Left renal pelvis (tissue), 4 donors: ENCODE measurements at places on chromosomes 7 and 10. TPM values are rescaled to one million over a fixed set of nuclear protein-coding genes. Genes with fewer than 3 reads are reported as not detected.

The SYT15B gene
- 2.7 TPM for polyA plus RNA-seq

The CCDC201 gene
- not detected for polyA plus RNA-seq

- no peak for DNase-seq
Observed at GRCh38 chr10:30701451-30702173, 72.1 kb upstream of the LYZL2 start.

- DNase-seq, result no peak
Observed at GRCh38 chr7:44283381-44284211, 41.8 kb downstream of the CAMK2B start.

DNA sequence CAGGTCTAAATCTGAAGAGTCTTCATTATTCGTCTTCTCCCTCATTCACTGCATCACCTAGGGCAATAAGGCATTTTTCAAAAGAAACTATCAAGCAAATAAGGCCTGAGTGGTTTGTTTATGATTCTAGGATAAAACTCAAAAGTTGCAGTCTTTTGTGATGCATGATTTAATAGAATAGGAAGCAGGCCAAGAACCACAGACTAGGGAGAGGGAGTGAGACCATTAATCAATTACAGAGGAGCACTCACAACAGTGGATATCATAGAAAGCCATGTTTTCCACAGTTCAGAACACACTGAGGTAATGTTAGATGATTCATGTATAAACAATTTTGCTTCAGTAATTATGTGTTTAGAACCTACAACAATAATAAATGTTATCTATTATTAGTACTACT lies 87.8 kb upstream of the LRRTM3 start:
- peak; percentile 14 for DNase-seq

DNA sequence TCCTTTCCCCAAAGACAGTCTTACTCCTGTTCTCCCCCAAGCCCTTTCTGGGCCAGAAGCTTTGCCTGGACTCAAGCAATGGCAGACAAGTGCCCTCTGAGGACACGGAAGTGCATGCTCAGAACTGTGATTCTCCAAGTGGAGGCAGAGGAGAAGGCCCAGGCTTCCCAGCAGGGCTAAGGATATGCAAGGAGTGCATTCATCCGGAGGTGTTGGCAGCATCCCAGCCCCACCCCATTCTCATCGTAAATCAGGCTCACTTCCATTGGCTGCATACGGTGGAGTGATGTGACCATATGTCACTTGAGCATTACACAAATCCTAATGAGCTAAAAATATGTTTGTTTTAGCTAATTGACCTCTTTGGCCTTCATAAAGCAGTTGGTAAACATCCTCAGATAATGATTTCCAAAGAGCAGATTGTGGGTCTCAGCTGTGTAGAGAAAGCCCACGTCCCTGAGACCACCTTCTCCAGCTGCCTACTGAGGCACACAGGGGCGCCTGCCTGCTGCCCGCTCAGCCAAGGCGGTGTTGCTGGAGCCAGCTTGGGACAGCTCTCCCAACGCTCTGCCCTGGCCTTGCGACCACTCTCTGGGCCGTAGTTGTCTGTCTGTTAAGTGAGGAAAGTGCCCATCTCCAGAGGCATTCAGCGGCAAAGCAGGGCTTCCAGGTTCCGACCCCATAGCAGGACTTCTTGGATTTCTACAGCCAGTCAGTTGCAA lies 1.4 kb upstream of the RBP3 start:
- DNase-seq, result no peak

GRCh38 chr7:128004623-128005022 lies 26.6 kb downstream of the LRRC4 start:
- DNase-seq, result no peak
